AG04450 (cell line): ENCODE measurements at places on chromosomes 7 and 10. TPM values are rescaled to one million over a fixed set of nuclear protein-coding genes. Genes with fewer than 3 reads are reported as not detected.

DNA sequence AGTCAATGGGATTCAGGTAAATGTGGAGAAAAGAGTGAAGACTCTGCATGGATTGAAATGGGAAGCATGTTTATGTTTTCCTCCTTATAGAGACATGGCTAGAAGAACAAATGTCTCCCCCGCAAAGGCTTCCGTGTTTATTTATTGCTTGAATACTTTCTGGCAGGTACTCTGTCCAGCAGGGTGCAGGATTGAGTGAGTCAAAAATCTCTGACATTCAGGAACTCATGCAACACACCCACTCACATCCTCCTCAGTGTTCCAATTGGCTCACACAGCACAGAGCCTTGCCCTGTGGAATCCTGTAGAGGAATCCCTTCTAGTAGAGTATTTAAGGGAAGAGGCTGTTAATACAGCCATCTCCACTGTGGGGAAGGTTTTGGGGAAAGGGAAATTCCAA lies 290.3 kb upstream of the VWC2 start:
- no peak for DNase-seq

GRCh38 chr10:27861781-27862180 lies 116.2 kb upstream of the MKX start:
- no peak for DNase-seq

DNA sequence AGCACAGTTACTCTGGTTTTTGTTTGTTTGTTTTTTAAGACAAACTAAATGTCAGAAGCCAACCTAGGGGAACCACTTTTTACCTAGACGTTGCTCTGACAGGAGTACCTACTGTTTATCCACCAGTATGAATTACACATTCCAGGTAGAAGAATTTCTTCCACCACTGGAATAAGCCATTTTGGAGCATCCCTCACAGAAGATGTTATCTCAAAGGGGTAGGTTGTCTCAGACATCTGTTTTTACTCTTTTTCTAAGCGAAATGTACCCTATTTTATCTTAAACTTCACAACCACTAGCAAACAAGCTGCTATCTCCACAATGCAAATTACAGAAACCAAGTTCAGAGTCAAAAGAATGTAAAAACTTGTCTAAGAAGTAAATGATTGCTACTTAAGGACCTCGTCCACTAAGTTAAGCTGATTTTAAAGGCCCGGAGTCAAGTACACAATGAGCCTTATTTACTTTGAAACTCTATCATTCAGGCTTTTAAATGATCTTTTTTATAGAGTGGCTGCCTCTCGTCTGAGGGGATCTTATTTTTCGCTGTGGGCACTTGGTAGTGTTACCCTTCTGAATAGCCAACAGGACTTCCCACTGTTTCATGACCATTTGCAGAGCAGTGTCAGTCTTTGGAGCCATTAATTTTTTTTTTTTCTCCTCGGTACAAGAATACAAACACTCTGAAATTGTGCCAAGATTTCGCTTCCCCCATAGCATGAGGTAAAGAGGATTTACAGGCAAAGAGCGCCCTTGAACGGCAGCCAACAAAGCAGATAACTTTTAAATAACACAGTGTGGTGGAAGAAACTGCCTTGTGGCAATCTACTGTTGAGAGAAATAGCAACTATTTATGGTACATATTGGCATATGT lies 15.7 kb upstream of the ARMC3 start:
- no peak for DNase-seq

DNA sequence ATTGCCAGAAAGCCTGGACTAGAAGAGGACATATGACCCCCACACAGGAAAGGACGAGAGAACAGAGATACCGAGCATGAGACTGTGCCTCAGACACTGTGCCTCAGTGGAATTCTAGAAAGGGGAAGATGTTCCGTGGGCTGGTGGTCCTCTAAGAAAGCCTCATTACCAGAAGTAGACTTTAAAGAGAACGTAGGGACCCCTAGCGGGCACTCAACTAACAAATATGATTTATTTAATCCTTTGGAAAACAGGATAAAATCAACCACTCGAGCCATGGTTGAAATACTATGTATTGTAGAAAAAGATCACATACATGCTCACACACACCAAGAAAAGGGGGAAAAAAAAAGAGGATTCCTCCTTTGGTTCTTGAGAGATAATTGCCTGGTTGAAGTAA lies 701.2 kb upstream of the SORCS1 start:
- no peak for DNase-seq

DNA sequence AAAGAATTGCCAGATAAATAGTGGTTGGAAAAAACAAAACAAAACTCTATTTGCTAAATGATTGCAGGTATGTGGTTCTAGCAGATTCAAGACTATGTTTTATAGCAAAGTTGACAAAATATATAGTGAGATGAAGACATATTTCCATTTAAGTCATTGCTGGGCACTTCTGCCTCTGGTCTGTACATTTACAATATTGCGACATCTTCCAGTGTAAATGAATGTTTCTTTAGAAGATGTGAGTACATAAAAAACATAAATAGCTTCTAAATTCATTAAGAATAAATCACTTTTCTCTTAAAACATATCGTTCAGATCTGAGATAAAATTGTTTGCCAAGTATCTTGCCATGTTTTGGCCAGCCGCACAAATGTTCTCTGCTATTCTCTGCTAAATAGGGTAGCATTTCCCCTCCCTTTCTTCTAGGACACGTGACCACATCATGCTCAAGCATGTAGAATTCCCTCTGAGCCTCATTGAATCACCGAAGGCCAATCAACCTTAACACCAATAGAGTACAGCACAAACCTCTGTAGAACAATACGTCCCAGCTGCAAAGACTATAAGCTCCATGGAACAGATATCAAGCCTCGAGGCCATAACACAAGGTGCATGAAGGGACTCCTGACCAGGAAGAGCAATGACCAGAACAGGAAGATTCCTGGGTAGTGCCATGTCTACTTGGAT lies 1173.3 kb downstream of the GATA3 start:
- DNase-seq, result no peak

DNA sequence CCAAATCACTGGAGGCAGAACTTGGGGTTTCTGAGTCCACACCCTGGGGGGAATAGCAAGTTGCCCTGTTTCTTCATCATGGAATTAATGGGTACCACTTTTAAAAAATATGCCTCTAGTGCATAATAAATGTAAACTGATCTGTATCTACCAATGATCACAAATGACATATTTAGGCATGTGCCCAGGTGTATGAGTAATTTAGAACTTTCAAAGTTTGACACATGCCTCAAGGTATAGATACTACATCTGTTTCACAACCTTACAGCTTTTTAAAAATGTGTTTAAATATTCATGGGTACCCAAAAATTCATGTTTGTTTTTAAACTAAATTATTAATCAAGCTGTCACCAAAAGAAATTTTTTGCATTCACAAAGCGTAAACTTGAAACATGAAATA lies 226.0 kb downstream of the KIAA1217 start:
- DNase-seq, result no peak

DNA sequence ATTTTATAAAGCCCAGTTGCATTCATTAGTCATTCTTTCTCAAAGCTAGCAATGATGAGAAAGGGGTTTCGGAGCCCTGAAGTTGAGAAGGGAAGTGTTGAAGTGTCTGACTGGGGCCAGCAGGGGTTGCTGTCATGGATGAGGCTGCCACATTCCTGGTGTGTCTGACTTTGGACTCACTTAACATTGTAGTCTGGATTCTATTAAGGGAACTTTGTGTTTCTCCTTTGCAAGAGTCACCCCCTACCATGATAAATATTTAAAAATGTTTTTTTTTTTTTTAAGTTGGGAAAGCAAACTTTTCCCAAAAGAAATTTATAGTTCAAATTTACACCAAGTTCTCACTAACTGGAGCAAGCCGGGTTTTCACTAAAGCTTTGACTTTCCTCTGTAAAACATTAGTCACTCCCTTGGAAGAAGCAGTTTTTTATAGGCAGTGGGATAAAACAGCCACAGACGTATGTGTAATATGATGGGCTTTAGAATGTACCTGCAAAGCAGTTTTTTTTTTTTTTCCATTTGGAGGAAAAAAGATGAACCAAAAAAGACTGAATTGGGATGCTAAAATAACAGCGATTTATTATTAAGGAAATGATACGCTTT lies 243.6 kb downstream of the TWIST1 start:
- no peak for DNase-seq

DNA sequence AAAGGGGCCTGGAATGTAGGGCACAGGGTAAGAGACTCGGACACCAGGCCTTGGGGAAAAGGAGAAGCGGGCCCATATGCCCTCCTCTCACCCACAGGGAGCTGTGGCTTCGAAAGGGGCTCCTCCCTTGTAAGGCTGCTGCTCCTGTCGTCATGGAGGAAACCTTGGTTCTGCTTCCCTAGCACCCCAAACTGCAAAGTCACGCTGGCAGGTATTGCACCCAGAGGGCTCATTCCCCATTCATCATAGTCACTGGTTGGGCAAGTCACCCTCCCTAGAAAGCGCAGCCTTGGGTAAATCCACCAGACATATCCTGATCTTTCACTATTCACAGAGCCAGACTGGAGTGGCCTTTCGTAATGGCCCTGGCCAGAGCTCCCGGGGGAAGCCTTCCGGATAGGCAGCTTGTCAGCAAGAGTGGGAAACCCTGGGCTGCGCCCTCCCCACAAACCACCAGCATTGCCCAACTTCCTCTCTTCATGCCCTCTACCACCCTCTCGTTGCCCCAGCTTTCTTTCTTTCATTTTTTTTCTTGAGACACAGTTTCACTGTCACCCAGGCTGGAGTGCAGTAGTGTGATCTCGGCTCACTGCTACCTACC lies 121.0 kb downstream of the HIP1 start:
- DNase-seq, result no peak

DNA sequence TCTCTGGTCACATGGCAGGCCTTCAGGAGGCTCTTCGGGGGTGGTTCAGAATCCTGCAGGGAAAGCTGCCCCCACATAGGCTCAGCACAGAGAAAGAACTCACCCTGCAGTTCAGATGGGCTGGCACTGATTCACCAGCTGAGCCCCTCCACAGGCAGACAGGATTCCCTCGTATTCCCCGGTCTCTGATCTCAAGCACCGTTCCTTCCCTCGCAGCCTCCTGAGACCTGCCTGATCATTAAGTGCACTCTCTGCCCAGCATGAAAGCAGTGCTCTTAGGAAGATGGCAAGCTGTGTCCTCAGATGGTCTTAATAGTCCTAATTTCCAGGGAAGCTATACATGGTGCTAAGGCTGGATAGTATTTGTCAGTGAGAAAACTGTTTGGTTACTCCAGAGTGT lies 78.2 kb upstream of the NPS start:
- DNase-seq, result no peak

GRCh38 chr7:139681812-139682135 lies 96.0 kb downstream of the HIPK2 start:
- DNase-seq, result no peak

GRCh38 chr10:124792998-124793352 lies 1.3 kb upstream of the EEF1AKMT2 start:
- no peak for DNase-seq

DNA sequence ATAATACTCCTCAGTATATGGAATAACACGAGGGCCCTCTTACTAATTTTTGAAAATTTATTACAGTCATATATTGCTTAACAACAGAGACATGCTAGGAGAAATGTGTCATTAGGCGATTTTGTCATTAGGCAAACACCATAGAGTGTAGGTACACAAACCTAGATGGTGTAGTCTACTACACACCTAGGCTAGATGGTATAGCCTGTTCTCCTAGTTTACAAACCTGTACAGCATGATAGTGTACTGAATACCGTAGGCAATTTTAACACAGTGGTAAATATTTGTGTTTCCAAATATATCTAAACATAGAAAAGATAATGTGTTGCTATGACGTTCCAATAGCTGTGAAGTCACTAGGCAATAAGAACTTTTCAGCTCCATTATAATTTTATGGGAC lies 12.8 kb downstream of the OR2F1 start:
- DNase-seq, result no peak

DNA sequence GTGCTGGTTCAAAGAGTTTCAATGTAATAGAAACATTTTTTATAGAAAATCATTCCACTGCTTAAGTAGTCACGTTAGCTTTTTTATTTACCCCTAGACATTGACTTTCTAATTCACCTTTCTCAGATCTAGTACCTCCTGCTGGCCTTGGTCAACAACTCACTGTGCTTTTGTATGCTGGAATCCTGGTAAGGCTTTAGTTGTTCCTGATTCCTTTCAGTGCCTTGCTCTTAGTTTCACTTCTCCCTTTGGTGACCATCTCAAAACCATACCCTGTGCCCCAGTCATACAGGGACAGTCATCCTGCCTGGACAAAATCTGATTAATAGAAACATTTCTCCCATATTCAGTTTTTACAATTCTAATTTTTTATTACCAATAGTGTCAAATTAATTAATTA lies 130.2 kb downstream of the GPR37 start:
- DNase-seq, result no peak

GRCh38 chr10:12279281-12279680 lies 70.1 kb upstream of the CAMK1D start:
- peak; percentile 13 for DNase-seq

GRCh38 chr10:101708870-101709269 lies 13.9 kb upstream of the FBXW4 start:
- DNase-seq, result no peak

- no peak for DNase-seq
These were observed 250.0 kb upstream of the KLF6 start for GRCh38 chr10:4034907-4035598.

DNA sequence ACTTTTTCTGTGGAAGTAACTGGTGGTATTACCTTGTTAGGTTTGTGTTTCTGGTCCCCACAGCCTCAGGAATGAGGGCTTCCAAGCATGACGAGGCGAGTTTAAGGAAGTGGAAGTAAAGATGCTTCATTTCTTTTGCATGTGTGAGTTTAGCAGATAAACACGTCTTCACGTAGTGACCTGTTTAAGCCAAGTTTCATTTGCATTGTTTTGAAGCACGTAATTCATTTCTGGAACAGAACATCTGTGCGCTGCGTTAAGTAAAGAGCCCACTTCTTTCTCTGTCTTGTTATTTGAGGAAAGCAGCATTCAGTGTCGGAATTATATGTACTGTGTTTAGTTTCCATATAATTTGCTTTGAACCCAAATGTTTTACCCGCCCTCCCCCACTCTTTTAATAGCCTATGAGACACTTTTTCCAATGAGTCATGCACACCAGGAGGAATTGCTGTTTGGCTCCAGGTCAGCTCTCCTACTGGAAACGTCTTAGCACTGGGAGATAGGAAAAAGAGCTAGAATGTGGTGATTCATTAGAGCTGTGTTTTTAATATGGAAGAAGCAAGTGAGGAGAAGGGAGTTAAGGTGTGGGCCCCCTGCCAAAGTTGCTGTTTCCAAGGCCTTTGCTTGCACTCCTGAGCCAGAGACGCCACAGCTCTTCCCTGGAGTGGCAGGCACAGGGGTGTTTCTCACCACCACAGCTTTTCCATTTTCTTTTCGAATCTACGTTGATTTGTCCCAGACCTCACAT lies 36.7 kb downstream of the BTBD16 start:
- peak; percentile 76 for DNase-seq

DNA sequence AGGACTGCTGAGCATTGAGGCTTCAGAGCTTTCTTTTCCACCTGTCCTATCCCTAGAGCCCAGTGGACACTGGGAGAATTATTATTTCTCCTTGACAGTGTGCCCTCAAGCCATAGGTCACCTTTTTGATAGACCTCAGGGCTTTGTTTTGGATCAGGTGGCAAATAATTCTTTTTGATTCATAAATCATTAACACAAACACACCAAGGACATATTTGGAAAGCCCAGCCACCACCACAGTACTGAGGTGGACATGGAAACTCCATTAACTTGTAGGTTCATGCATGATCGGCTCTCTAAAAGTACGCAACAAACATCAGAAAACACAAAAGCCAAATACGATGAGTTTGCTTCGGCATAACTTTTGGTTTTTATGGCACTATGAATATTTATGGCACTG lies 17.8 kb upstream of the PLEKHS1 start:
- no peak for DNase-seq

ACSM6 gene
- not detected in 2 replicates for polyA plus RNA-seq

NME8 gene
- polyA plus RNA-seq, result not detected in 2 replicates

ADIRF gene
- 3.9 and 5.9 TPM in 2 replicates for polyA plus RNA-seq

TEX36 gene
- not detected in 2 replicates for polyA plus RNA-seq
